RPMI7951 (cell line): ENCODE measurements at places on chromosomes 4 and X.
A peak's percentile ranks its signal among the peaks of the same experiment; 100 is the strongest.

- no peak for DNase-seq
Observed at GRCh38 chr4:1002131-1002630, 9.0 kb upstream of the SLC26A1 start.

DNA sequence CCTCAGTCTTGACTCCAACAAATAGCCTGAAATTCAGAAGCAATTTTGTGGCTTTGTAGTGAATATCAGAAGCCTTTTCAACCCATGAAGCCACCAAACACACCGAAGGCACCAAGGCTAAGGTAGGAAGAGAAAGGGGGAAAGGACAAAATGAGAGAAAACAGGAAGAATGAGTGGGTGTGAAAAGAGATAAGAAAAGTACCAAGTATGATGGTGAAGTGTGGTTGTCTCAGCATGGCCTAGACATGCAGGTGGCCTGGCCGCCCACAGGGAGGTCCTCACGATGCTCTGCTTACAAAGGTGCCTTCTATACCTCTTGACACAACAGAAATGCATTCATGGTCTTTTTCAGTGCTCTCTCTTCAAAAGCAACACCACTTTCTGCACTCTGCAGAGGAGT, 34.9 kb downstream of the ACSL1 start:
- no peak for DNase-seq

- no peak for DNase-seq
Observed at GRCh38 chr4:18247189-18247588, 225.6 kb upstream of the LCORL start.

DNA sequence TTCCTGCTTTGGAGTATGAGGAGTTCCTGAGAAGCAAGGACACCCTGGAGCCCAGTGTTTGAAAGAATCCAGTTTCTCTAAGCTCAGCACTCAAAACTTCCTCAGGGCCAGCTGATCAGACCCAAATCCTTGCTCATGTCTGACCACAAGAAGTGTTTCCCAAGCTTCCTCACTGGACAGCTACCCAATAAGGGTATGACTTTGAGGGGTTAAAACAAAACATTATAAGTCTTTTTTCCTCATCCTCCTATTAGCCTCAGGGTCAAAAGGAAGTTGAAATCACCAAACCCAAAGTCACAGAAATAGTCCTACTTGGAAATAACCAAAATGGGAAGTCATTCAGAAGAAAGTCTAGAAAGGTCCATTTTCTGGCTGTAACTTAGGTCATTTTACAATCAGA, 13.7 kb downstream of the ZBTB33 start:
- DNase-seq, result no peak

- peak; percentile 67 for DNase-seq
Observed at GRCh38 chr4:76179398-76180318, 31.5 kb upstream of the NUP54 start.

GRCh38 chrX:148382983-148383382, 117.4 kb upstream of the AFF2 start:
- no peak for DNase-seq

DNA sequence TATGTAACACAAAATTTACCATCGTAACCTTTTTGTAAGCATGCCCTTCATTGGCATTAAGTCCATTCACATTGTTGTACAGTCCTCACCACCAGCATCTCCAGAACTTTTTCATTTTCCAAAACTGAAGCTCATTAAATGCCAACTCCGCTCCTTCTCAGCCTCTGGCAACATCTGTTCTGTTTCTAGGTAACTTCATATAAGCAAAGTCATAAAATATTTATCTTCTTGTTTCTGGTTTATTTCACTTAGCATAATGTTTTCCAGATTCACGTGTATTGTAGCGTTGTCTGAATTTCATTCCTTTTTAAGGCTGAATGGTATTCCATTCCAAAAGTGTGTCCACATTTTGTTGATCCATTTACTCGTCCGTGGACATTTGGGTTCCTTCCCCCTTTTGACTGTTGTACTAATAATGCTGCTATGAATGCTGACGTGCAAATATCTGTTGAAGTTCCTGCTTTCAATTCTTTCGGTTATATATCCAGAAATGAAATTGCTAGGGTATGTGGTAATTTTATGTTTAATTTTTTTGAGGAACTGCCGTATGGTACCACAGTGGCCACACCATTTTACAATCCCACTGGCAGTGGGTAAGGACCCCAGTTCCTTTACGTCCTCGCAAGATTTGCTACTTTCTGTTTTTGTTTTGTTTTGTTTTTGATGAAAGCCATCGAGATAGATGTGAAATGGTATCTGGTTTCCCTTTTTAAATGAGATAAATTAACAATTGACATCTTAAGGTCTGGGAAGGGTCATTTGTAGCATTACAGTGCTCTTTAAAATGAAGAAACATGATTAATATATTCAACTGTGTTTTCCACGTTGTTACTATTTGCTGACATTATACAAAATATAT, 63.4 kb downstream of the PTTG2 start:
- no peak for DNase-seq

DNA sequence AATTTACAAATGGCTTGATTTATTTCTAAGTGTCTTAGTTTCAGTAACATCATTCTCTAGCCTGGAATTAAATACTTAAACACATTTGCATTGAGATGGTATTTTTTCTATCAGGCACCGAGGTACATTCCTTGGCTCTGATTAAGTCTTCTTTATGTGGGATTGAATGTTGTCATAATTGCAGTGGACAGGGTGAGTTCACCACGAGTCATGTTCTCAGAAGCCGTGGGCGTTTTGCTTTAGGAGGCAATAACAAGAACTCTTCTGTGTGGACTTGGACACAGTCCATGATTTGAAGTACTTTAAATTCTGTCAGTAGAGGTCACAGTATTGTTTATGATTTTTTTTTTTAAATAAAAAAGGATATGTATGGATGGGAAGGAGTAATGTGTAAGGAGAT, 57.1 kb upstream of the EFHC2 start:
- peak; percentile 91 for DNase-seq

DNA sequence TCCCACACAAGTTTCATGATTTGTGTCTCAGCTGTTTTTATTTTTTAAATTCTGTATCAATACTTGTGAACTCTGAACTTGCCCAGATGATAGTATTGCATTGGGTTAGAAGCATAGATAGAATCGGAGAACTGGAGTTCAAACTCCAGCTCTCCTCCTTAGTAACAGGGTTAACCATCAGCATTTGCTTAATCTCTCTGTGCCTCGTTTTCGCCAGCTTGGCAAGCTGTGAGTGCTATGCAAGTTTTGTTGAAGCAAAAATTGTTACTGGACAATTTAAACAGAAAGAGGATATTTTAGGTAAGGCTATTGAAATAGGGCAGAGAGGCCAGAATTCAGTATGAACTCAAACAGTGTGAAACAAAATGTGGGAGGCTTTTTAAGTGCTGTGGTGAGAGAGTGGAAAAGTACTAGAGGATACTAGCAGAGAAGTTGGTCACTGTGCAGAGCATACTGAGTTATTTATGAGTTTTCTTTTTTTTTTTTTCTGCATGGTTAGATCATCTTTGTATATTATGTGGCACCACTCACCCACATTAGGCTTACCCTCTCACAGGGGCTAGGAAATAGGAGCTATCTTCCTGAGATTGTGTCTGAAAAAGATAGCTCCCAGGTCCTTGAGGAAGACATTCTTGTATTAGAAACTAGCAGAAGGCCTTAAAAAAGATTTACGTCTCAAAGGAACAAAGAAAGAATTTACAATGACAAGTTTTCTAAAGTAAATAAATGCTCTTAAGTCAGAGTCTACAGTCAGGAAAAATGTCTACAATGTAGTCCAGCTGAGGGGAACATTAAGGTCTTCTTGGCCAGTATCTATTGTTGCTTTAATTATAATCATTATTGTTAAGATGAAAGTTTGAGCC, 1126.6 kb downstream of the FAT4 start:
- DNase-seq, result peak; percentile 9

DNA sequence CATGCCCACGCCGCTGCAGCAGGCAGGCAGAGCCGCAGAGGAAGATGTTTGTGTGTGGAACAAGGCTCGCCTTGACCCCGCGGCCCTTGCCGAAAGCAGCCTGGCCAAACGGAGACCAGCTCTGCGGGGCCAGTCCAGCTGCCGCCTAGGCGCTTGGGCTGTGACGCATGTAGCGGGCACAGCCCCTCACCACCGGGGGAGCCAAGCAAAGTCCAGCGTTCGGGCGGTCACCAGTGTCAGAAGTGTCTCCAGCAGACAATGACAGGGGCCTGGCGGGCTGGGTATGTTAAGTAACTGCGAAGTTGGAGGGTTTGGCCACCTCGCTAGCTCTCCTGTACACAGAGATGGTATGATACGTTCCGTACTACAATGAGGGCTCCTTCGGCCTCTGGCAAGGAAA, 1.3 kb downstream of the AMER1 start:
- no peak for DNase-seq

DNA sequence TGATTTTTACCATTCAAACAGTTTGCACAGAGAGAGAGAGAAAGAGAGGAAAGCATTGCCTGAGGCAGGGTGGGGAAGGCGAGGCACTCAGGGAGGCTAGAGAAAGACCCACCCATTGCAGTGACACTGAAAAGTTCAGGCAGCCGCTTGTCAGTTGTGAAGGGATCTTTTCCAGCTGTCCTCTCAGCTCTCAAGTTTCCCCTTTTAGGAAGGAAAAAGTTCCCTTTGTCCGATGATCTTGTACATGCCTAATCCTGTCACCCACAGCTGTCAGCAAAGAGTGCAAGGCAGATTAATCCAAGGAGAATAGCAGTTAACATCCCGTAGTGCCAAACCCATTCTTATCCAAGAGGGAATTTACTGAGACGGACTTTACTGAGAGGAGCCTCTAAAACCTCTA, 255.0 kb downstream of the MAGEB5 start:
- no peak for DNase-seq

DNA sequence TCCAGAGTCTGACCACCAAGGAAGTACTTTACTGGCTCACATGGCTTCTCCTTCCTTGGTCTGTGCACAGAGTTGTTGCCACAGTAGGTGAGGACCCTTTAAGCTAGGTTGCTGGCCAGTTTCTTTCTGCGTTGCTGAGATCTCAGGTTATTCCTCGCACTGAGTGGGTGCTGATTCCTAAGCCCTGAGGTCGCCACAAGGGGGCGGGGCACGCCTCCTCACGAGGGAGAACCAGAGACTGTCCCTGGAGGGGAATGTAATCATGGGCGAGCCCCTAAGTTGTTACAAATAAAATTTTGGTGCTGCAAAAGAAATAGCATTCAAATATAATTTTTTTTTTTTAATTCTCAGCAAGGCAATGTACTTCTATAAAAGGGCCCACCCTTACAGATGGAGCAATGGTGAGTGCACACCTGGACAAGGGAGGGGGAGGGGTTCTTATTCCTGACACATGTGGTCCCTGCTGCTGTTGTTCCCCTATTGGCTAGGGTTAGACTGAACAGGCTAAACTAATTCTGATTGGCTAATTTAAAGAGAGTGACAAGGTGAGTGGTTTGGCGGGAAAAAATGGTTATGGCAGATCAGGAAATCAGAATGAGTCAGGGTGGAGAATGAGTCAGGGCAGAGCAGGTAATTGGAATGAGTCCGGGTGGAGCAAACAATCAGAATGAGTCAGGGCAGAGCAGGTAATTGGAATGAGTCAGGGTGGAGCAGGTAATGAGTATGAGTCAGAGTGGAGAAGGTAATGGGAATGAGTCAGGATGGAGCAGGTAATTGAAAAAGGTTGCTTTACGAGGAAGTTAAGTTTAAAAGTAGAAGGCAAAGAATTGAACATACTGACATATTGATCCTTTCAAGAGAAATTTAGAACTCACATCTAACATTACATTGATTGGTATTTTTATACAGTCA, 107.5 kb downstream of the VSIG4 start:
- DNase-seq, result no peak

- no peak for DNase-seq
Observed at GRCh38 chr4:62161446-62161845, 961.3 kb downstream of the ADGRL3 start.

DNA sequence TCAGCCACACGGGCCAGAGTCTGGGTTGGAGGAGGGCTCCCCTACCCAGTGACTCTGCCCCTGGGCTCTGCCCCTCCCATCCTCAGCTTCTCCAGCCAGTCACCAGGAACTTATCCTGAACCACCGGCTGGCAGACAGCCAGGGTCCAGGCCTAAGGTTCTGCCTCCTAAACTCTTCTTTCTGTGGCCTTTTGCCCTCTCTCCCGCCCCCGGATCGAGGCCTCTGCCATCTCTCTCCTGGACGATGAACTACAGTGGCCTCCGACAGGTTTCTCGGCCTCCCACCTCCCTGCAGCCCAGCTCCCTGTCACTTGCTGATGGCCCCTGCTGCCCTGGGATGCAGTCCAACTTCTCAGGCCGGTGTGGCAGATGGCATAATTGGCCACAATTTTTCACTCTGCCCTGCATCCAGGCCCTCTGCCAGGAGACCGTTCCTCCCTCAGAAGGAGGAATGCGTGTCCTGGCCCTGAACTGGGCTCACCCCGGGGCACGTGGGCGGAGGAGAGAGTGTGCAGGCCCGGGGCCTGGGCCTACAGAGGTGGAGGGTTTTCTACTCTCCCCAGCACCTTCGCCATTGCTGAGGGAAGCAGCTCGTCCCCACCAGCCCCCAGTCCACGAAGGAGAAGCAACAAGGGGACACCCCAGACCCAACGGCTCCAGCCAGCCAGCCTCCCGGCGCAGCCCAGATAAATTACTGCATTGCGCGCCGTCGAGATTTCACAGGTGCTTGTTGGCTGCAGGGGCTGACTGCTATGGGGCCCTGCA, 81.9 kb upstream of the LRPAP1 start:
- peak; percentile 24 for DNase-seq

- no peak for DNase-seq
Observed at GRCh38 chr4:80072228-80072743, 743 bp downstream of the ANTXR2 start.

GRCh38 chrX:47572773-47573340, 9.4 kb upstream of the TIMP1 start:
- no peak for DNase-seq

DNA sequence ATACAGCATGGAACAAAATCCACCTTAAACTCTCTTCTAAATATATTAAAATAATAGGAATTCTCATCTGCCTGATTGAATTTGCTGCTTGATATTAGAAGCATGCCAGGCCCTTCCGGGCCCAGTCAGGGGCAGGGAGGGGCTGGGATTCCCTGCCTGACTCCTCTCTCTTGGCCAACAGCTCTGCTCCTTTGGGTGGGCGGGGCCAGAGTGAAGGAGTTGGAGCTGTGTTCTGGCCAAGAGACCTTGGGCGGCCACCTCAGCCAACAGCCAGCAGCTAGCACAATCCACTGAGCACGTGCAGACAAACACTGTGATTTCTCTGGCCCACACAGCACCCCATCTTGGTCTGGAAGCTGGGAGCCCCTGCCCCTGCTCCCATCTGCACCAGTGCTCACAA, 140.3 kb downstream of the PJA1 start:
- no peak for DNase-seq

DNA sequence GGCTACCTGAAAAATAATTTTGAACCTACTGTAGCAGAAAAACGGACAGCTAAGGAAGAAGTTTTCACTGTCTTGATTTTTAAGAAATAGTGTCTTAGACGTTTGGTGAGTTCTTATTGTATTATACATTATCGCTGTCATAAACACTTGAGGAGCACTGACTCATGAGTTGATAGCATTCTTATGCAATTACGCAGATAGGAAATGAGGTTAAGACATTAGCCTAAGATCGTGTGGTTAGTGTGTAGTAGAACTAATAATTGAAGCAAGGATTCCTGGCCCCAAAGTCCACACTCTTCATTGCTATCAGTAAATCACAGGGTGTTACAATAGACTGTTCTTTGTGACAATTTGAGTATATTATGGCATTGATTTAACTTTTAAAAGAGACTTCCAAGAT, 238.1 kb downstream of the ARAP2 start:
- no peak for DNase-seq
